ENCODE measurements at places on chromosomes 2 and 18.

DNA sequence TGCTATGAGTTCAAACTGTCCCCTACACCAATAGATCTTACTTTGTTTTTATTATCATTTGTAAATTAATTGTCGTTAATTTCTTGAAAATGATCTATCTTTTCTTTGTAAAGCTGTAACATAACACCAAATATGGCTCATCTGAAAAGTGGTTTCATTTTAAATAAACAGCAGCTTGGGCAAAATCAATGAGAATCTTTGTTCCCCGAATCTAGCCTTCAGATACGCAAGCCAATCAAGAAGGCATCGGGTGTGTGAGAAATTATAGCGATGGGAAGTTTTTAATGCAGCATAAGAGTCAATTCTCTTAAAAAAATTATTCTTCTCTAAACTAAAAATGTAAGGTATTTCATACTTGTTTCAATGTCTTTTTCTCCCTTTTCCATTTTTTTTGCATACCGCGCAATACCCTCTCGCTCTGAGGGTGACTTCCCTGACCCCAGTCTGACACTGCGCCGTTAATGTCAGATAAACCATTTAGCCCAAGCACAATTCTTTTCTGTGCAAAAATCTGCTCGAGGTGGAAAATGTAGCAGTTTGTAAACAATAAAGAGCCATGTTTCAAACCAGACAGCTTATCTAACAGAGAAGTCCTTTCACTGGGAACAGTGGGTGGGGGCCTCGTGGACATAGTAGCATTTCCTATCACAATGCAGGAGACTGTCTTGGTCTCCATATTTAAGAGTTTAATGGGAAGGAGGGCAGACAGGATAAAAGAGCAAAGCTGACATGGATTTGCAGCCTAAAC, 129.4 kb downstream of the TCF4 start:
- no peak for DNase-seq

DNA sequence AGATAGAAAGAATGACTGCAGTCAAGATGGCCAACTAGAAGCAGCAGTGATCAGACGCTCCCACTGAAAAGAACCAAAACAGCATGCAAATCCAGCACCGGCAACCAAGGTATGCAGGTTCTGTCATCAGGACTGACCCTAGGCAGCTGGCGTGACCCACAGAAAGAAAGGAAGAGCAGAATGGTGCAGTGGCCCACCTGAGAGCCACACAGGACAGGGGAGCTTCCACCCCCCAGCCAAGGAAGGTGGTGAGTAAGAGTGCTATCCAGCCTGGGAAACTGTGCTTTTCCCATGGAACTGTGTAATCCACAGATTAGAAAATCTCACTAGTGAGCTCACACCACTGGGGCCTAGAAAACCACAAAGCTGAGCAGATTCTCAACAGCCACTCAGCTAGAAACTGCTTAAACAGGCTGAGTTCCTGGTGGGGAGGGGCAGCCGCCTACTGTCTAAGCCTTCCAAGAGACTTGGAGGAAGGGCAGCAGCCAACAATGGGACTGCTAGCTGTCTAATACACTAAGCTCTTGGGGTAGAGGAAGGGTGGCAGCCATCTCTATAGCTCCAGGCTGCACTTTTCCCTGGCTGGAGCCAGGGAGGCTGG, 127.9 kb downstream of the EVA1A start:
- DNase-seq: no peak

GRCh38 chr2:205699515-205700289, 17.4 kb downstream of the NRP2 start:
- no peak for DNase-seq

- DNase-seq: no peak
Measured at GRCh38 chr2:241017228-241017940, 19.0 kb downstream of the SNED1 start.

- no peak for DNase-seq
Measured at GRCh38 chr2:70118798-70119454, 31.6 kb downstream of the PCBP1 start.

DNA sequence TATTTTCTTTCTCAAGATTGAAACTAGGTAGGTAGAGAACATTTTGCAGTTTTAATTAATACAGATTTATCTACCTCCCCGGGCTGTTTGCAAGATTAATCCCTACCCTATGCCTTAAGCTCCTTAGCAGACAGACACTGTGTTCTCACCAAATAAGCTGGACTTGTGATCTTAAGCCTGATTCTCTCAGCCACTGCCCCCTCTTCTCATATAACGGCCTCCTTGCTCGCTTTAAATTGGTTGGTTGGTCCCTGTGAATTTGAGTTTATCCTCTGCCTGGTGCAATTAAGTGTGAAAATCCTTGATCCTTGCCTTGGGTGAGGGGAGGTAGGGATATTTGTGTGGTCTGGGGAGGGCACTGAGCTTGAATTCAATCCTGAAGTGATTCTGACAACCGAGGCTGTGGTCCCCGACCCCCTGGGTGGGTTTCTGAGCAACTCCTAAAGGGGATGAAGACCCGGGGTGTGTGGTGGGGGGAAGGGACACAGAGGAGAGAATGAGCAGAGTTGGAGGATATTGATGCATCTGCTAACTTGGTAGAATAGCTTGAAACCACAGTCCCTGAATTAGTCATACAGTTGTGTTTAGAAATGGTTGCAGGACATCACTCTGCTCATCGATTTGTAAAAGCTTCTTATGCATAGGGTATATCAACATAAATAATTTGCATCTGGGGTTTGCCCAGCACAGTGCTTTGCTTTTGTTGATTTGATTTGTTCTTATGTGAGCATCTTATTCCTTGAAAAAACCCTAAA, 36.9 kb upstream of the NCKAP5 start:
- no peak for DNase-seq

- no peak for DNase-seq
Measured at GRCh38 chr2:74100254-74101216, 47.2 kb downstream of the BOLA3 start.

- DNase-seq: no peak
Measured at GRCh38 chr2:66899648-66900047, 464.7 kb downstream of the MEIS1 start.

DNA sequence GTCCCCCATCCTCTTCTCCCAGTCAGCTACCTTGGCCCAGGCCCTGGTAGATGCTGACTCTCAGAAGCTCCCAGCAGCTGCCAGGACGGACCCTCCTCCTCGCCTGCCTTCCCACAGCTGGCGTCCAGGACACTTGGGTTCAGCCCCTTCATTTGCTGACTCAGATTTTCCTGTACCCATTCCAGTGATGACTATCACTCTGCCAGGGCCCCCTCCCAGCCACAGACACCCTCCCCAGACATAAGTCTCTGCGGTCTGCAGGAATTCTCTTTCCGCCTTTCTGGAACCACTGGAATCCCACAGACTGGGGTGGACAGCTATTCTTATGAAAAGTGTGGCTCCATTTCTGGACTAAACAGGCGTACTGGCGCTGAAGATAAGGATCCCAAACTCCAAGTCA, 260.3 kb upstream of the EPAS1 start:
- DNase-seq: no peak

DNA sequence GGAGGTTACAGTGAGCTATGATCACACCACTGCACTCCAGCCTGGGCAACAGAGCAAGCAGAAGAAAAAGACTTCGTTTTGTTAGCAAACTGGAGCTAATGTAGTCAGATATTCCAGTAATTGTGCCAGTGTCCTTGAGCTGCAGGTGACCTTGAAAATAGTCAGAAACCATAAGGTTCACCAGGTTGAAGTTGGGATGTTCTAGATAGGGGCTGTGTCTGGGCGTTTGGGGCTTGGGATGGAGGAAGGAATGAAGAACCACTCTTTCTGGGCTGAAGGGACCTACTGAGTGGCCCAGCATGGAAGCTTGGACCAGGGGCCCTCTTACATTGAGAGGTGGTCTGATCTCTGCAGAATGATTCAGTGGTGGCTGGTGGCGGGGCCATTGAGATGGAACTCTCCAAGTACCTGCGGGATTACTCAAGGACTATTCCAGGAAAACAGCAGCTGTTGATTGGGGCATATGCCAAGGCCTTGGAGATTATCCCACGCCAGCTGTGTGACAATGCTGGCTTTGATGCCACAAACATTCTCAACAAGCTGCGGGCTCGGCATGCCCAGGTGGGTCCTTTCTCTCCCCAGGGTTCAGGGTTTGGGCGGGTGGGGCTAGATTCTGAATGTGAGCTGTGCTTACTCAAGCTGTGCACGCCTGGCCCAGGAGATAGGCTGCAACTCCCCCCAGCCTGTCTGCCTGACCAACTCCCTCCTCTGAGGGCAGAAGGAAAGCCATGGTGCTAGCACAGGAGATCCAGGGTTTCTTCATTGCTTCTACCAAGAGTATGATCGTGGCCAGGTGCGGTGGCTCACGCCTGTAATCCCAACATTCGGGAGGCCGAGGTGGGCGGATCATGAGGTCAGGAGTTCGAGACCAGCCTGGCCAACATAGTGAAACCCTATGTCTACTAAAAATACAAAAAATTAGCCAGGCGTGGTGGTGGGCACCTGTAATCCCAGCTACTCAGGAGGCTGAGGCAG, 17.1 kb downstream of the CCT7 start:
- no peak for DNase-seq

All from stimulated activated CD4-positive, alpha-beta T cell treated with anti-CD3 and anti-CD28 coated beads, Interleukin-4, amount 100 ng/mL, for 24 hours (primary cell).